ENCODE measurements at places on chromosomes 1 and 21.

DNA sequence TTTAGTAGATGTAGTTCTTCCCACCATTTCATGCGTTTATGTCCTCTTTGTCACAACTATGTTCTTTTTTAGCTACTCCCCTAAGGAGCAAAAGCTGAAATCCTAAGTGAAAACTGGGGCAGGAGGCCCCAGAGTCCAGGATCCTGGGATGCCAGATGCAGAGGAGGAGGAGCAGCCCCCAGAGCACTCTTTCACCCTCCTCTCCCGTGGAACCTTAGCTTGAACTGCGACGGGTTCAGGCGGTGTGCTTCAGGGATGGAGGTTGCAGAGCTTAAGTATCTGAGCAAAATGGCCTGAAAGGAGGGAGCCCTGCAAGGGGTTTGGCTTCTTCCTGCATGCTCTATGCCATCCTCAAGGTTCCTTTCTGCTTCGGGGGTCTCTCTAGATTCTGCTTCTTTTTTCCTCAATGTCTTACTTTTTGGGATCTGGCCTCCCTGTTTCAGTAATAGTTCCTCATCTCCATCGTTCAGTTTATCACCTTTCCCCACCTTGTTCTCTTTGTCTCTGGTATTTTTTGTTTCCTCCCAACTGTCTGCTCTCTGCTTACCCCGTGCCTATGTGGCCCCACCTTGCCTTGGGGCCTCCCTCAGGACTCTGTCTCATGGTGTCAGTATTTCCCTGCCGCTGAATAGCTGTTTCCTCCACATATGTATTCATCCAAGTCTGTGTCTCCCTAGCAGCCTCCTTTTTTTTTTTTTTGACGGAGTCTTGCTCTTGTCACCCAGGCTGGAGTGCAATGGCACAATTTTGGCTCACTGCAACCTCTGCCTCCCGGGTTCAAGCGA lies 2.7 kb upstream of the NHLH1 start:
- no peak for DNase-seq

- DNase-seq: no peak
Observed at GRCh38 chr1:26733982-26734381, 38.2 kb downstream of the ARID1A start.

- no peak for DNase-seq
Observed at GRCh38 chr1:91283421-91283726, 121.3 kb downstream of the HFM1 start.

GRCh38 chr21:38291874-38292273 lies 35.1 kb downstream of the KCNJ15 start:
- DNase-seq: no peak

DNA sequence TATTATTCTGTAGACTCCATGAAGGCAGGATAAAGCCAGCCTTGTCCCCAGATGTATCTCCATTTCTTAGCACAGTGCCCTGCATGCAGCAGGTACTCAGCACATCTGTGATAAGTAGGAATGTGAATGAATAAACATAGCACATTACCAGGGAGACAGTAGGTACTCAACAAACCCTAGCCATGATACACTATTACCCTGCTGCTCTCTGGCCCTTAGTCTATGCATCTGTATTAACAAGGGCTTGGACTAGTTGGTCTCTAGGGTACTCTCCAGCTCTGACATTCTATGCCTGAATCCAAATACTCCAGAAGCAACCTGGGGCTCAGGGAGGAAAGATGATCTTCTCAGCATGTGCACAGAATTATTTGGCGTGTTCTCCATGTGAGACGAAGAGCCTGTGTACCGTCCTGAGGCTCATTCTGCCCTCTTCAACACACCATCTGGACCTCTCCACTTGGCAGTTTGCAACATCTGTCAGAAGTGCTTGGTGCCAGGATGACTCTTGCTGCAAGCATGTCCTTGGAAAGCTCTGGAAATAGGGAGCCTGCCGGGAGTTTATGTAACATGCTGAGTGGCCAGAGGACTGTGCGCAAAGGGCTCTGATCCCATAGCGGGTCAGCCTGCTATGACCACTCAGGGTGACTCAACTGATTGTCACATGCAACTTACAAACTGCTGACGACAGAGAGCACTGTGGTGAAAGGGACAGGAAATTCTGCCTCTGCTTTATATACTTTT lies 228.2 kb upstream of the USP24 start:
- DNase-seq: peak; percentile 9

- no peak for DNase-seq
Observed at GRCh38 chr1:226894826-226895225, 24.4 kb downstream of the PSEN2 start.

- no peak for DNase-seq
Observed at GRCh38 chr21:18265944-18266343, 21.3 kb downstream of the CHODL start.

GRCh38 chr1:198449727-198450433 lies 90.6 kb downstream of the ATP6V1G3 start:
- no peak for DNase-seq

DNA sequence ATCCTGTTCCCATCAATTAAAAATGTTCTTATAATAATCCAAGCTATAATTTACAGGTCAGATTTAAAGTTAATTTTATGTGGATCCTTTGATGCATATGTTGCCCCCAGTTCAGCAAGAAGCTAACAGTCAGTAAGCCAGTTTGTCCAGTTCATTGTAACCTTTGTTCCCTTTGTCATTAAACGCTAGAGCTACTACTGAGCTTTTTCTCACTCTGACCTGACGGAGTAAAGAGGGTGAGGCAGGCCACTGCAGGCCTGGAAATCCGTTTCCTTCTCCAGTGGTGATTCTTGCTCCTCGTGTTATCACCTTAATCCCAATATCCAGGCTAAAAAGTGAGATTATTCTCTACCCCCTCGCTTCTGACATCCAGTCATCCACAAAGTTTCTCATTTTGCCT lies 10.2 kb downstream of the YBX1 start:
- DNase-seq: no peak

DNA sequence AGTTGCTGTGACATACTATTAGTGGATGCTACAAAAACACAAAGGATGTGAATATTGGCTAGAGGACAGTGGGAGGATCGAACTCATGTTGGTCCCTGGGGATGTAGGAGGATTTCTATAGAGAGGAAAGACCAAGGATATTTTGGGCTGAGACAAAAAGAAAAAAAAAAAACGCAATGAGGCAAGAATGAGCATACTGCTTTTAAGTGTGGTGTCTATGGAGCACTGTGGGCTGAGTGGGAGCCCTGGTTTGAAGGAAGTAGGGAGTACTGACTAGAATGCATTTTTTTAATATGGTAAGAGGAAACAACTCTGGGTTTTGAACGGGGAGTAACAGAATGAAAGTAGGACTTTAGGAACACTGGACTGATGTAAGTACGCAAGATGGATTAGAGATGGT lies 450.7 kb downstream of the NEGR1 start:
- no peak for DNase-seq

DNA sequence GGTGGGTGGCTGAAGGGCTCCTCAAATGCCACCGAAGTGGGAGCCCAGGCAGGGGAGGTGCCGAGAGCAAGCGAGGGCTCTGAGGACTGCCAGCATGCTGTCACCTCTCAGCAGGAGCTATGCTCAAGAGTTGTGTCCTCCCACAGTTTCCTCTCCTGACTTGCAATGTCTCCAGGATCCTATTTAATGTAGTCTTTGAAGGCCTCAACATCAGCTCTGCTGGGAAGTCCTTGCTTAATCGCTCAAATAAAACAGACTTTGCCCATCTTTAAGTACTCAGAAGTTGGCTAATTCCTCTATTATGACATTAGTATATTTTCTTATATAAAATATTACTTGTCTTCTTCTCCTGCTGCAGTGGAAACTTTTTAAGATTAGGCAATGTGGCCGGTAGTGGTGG lies 154.2 kb upstream of the NRIP1 start:
- DNase-seq: no peak

DNA sequence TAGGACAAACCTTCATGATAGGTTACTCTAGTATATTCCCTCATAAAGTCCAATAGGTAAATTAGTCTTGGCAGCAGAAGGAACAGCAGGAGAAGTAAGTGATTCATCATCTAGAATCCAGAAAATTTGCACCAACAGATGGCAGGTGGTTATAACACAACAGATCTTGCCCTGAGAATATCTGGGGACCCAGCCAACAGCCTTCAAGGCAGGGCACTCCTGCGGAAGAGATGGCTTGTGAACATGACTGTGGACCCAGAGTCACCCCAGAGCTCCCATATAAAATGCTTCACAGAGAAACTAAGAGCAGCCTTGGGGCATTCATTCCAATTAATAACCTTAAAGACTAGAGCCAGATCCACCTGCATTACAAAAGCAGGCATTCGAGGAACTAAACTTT lies 7.9 kb upstream of the PLA2G2C start:
- DNase-seq: no peak

All from putamen (tissue), 1 donor.